ENCODE measurements at places on chromosomes 3 and 15.

GRCh38 chr3:158085358-158085757 is 20.9 kb downstream of the SHOX2 start:
- DNase-seq, result no peak

DNA sequence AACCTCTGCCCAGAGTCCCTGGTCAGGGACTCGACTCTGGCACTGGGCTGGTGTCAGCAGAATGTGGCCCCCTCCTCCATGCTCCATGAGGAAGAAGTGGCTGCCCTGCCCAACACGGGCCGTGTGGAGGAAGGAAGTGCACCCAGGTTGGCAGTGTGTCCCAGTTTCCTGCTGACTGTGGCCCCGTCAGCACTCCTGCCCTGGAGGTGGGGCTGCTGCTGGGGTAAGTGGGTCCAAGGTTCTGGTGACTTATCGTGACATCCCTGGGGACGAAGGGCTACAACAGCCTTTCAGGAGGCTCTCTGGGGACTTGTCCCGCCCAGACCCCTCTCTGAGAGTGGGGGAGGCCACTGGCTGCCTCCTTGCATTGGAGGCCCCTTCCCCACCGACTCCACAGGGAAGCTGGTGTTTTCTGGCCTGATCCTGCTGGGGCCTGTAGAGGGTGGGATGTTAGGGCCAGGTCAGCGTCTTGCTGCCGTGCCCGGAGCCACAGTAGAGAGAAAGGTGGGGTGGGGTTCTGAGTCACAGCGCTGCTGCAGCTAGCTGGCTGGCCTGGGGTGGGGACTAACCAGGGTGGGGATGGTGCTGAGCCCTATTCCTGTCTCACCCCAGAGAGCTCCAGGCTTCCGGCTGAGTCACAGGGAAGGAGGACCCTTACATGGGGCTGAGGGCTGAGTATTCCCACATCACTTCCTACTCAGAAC is 10.5 kb downstream of the SEMA4B start:
- no peak for DNase-seq

GRCh38 chr3:117666812-117667211 is 957.2 kb downstream of the TUSC7 start:
- DNase-seq, result no peak

- no peak for DNase-seq
Observed at GRCh38 chr3:39287216-39288164, 7.7 kb upstream of the CX3CR1 start.

GRCh38 chr3:9781978-9782603 is 10.2 kb downstream of the TADA3 start:
- DNase-seq, result no peak

DNA sequence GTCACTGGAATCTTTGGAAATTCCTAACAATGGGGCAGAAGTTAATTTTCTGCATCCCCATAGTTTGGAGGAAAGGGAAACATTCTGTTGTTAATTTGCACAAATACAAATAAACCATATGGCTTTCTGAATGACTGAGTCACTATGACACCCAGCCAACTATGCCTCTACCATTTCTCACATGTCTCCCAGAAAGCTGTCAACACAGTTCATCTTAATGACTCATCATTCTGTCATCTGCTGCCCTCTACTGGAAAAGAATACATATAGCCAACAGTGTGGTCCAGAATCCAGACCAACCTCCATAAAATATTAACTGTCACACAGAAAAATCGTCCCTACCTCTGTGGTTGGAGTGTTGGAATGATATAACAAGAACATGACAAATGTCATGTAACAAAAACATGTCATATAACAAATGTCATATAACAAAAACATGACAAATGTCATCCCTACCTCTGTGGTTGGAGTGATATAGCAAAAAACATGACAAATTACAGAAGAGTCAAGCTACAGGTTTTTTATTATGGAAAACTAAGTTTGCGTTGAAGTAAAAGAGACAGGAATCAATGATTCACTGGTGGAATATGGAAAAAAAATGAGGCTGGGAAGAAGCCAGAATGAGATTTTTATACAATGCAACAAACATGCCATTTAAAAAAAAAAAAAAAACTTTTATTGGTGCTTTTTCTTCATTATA is 47.7 kb upstream of the GYG1 start:
- DNase-seq, result no peak
